Activated gamma-delta T cell treated with anti-CD3 and anti-CD28 coated beads, Interleukin-2, amount 50 U/mL, for 16 hours (primary cell): ENCODE measurements at places on chromosomes 12 and 14.

DNA sequence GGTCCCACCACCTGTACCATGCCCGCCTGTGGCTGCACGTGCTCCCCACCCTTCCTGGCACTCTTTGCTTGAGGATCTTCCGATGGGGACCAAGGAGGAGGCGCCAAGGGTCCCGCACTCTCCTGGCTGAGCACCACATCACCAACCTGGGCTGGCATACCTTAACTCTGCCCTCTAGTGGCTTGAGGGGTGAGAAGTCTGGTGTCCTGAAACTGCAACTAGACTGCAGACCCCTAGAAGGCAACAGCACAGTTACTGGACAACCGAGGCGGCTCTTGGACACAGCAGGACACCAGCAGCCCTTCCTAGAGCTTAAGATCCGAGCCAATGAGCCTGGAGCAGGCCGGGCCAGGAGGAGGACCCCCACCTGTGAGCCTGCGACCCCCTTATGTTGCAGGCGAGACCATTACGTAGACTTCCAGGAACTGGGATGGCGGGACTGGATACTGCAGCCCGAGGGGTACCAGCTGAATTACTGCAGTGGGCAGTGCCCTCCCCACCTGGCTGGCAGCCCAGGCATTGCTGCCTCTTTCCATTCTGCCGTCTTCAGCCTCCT lies 1.1 kb downstream of the INHBE start:
- no peak for DNase-seq

GRCh38 chr12:103456006-103456405 lies 39.8 kb downstream of the C12orf42 start:
- no peak for DNase-seq

DNA sequence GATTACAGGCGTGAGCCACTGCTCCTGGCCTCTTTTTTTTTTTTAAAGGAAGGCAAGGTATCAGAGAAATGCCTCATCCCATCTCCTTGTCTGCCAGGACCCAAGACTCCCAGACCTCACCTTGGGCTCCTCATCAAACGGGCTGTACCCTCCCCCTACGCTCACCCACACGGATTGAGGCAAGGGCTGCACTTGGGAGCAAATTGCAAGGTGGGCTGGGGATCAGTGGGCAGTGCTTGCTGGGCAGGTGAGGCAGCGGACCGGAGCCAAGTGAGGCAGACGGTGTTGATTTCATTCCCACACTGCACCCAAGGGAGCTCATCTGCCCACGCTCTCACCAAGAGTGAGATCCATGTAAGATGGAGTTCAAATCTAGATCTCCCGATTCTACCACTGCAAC lies 41.0 kb upstream of the DICER1 start:
- no peak for DNase-seq

DNA sequence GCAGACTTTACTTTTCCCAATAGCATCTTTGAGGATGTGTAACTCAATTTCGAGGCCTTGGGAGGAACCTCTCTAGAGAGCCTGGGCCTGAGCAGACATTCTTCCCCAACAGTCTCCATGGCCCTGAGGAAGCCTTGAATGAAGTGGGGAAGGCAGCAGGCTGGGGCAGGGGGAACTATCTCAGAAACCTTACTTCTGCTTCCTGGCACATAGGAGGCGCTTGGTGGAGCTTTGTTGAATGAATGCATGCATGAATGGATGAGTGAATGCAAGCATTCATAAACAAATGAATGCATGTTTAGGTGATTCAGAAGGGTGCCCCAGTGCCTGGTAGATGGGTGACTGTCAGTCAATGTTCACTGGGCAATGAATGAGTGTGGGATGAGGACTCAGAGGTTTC lies 58.3 kb downstream of the GALNT16 start:
- no peak for DNase-seq

DNA sequence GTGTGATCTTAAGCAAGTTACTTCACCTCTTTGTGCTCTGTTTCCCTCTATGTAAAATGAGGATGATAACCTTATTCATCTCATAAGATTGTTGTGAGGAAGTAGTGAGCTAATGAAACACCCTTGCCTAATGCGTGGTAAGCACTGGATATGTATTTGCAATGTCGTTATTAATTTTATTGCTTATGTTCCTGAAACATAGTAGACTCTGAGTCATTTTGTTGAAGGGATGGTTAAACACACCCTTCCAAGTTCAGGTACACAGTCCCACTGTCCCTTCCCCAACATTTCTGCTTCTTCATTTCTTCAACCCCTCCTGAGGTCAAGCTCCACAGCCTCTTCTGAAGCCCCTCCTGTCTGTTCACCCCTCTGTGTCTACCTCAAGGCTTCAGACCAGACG lies 40.2 kb upstream of the FAM222A start:
- no peak for DNase-seq

DNA sequence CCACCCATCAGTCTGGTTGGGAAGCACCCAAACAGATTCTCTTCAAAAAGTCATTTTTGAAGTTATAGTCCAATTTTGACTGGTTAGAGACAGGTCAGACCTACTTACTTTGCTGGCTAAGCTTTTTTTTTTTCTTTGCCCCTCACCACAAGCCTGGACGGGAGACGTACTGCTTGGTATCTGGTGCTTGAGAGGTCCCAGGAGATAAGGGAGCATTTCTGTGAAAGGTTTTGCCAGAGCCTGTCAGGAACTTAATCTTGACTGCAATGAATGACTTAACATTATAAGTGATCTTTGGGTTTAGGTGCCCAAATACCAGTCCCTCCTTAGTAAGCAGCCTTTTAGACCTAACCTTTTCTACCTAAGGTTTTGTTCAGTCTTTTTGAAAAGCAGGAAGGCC lies 6.3 kb downstream of the MTHFD1 start:
- DNase-seq = no peak

- no peak for DNase-seq
Observed at GRCh38 chr12:4685317-4685716, 34.9 kb upstream of the GALNT8 start.

DNA sequence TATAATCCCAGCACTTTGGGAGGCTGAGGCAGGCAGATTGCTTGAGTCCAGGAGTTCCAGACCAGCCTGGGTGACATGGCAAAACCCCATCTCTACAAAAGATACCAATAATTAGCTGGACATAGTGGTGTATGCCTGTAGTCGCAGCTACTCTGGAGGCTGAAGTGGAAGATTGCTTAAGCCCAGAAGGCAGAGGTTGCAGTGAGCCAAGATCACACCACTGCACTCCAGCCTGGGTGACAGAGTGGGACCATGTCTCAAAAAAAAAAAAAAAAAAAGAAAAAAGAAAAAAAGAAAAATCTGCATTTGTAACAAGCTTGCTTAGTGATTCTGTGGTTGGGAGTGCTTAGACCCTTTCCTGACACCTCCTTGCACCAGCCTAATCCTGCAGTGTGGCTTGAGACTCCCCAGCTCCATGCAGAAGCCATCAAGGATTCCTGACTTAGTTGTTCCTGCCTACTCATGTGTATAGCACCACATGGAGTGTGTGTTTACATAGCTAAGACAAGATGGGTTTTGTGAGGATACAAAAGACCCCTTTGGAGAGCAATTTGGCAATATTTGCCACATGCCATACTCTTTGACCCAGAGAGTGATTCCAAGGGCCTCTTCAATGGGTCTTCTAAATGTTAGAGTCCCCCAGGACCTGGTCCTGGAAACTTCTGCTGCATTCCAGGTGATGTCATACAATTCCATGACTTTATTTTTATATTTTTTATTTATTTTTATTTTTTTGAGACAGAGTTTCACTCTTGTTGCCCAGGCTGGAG lies 5.1 kb upstream of the TMED10 start:
- no peak for DNase-seq

DNA sequence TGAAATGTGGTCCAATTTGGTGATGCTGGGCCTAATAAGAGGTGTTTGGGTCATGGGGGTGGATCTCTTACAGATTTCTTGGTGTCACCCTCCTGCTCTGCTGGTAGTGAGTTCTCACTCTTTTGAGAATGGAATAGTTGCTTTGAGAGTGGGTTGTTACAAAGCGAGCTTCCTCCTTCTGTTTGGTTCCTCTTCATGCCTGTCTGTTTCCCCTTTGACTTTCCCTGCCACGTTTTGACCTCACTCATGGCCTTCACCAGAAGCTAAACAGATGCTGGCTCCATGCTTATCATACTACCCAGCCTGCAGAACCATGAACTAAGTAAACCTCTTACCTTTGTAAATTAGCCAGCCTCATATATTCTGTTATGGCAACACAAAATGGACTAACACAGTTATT lies 57.7 kb upstream of the LDHB start:
- DNase-seq = no peak

- DNase-seq = no peak
Observed at GRCh38 chr12:103556890-103557627, 30.0 kb upstream of the STAB2 start.

DNA sequence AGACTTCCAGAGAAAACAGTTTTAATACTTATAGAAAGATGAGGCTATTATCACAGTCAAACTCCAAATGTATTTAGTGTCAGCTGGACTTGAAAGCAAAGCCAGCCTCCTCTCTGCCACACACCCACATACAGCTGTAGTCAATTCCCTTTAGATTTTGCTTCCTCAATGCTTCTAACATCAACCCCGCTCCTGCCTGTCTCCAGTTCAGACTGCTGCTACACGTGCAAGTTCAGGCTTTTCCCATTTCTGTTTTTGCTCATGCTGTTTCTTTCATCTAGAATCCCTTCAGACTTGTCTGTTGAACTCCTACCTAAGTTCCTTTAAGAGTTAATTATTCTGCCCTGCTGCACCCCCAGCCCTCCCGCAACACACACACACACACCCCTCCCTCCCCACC lies 380.0 kb downstream of the KCNH5 start:
- no peak for DNase-seq

DNA sequence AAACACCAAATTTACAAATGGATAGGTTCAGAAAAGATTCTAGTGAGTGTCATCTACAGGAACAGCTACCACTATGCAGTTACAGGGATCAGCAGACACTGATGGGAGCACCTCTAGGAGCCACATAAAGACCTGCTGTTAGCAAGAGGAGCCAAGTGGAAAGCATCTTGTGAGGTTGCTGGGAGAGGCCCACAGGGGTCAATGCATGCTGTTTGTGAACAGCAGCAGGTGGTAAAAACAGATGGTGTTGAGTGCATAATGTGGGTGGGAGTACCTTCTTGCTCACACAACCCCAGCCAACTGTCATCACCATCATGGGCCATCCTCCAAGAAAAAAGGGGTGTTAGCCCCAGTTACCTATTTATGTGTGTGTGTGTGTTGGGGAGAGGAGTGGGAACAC lies 215.2 kb upstream of the SSTR1 start:
- no peak for DNase-seq

GRCh38 chr14:89137526-89138163 lies 279.4 kb downstream of the FOXN3 start:
- DNase-seq = no peak

- DNase-seq = no peak
Observed at GRCh38 chr12:96241431-96241830, 47.3 kb downstream of the ELK3 start.

- no peak for DNase-seq
Observed at GRCh38 chr14:104082807-104083206, 2.7 kb upstream of the ASPG start.

DNA sequence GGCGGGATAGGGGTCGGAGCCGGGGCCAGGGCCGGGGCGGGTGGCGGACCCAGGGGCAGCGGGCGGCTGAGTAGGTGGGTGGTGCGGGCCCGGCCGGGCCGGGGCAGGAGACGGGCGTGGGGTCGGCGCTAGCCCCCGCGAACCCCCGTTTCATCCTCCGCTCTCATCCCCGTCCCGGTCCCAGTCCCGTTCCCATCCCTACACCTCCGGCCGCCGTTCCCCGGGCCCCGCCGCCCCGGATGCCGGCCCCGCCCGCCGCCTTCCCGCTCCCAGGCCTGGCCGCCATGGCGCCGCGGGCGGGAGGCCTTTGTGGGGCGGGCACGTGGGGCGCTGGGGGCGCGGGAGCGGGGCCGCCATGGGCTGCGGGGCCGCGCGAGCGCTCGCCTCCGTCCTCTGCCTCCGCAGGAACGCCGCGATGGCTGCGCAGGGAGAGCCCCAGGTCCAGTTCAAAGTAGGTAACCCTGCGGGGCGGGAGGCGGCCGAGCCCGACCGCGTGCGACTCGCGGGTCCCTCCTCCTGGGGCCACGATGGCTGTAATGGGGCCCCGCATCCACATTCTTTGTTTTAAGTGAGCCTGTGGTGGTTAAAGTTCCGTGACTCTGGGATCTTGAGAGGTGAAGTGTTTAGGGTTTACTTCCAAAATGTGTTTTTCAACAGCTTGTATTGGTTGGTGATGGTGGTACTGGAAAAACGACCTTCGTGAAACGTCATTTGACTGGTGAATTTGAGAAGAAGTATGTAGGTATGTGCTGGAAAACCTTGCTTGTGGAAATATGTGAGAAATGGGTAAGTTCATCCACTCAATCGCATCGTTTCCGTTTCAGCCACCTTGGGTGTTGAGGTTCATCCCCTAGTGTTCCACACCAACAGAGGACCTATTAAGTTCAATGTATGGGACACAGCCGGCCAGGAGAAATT lies 572 bp downstream of the RAN start:
- no peak for DNase-seq

- no peak for DNase-seq
Observed at GRCh38 chr12:115763982-115764621, 513.4 kb downstream of the MED13L start.

DNA sequence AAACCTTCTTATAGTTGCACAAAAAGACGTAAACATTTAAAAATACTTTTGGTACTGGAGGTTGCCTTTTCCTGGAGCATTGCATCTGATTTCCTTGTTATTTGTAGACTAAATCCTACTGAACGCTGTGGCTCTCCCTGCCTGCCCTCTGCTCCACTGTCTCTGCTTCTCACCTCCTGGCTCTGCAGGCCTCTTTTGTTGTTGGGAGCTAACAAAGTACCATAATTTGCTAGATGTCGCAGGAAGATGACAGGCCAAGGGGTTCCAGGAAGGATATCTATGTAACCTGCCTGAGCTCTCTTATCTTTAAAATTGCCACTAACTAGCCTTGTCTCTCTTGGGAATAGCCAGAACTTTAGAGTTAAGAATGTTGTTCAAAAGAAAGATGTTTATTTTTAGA lies 21.4 kb downstream of the SYNE2 start:
- no peak for DNase-seq

GRCh38 chr14:72634691-72635616 lies 258.9 kb downstream of the DPF3 start:
- DNase-seq = no peak

DNA sequence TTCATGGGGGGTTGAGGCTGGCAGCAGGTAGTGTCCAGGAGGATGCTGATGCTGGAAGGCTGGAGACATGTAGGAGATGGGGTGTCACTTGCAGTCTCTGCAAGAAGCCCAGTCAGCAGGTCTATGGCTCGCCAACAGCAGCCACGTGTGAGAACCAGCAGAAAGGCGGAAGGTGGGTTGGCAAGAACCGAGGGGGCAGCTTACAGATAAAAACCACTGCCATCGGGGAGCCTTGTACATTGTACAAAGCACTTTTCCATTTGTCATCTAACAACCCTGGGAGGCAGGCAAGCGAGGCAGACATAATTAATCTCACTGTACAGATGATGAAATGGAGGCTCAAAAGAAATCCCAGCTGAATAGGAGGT lies 167.2 kb downstream of the KCNA5 start:
- no peak for DNase-seq
